ENCODE measurements at places on chromosomes 5 and 9. TPM values are rescaled to one million over a fixed set of nuclear protein-coding genes. Genes with fewer than 3 reads are reported as not detected.
A peak's percentile ranks its signal among the peaks of the same experiment; 100 is the strongest.

Gene TAF11L10
- total RNA-seq, result not detected

Gene OR1J2
- total RNA-seq, result not detected

Gene DDX4
- total RNA-seq, result not detected

Gene CCIN
- total RNA-seq, result not detected

Gene SPINK13
- not detected for total RNA-seq

Gene OR1L4
- not detected for total RNA-seq

Gene CXCL14
- total RNA-seq, result not detected

Gene SPAAR
- not detected for total RNA-seq

Gene CCDC171
- 1.2 TPM for total RNA-seq

Gene GRM6
- not detected for total RNA-seq

Gene PCDHB10
- 2.2 TPM for total RNA-seq

Gene HTR4
- total RNA-seq, result not detected

Gene CTNNAL1
- 87.0 TPM for total RNA-seq

DNA sequence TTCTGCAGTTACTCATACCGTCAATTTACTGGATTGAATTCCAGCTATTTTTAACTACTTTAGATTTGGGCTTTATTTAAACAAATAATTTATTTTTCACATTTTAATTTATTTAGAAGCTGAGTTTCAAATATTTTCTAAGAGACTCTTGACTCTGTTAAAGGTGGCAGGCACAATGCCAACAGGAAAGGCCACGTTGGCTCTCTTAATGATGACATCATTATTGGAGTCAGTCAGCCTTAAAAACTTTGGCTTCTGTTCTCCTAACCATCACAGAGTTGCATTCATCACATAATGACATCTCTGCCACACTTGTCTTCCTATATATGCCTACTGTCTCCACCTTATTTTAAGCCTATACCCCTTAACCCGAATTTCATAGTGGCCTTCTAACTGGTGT lies 172.3 kb upstream of the PLPPR1 start:
- DNase-seq, result no peak

- DNase-seq, result no peak
These were observed 248.4 kb upstream of the IRX2 start for GRCh38 chr5:2999926-3000325.

DNA sequence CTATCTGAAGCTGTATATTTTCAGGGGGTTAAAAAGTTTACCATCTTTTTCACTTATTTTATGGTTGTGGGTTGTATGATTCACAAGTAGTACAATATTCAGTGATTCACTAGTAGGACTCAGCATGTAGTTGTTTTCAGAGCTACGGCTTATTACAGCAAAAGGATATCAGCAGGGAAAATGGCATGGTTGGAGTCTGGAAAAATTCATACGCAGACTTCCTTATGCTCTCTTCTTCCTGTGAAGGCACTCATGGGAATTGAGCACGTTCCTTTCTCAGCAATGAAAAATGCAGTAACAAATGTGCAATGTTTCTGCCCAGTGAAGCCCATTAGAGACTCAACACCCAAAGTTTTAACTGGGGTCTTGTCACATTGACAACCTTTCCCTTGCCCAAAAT lies 250.5 kb downstream of the KCNN2 start:
- no peak for DNase-seq

- DNase-seq, result peak; percentile 84
These were observed 129.0 kb downstream of the SNX18 start for GRCh38 chr5:54646356-54647101.

DNA sequence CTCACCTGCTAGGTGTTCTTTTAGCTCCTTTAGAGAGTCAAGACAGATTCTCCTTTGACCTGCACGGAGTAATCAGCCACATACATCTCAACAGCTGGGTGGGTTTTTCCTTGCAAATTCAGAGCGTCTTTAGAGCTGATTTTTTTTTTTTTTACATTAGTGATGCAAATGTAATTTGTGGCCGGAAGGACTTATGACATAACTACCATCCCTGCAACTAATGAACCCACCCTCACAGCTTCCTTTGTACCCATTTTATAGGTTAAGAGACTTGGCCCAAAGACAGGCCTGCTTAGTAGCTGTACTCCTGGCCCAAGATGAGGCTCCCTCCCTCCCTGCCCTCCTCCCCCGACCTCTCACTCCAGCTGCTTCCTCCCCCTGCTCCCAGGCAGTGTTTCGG lies 69.9 kb upstream of the NIPAL4 start:
- DNase-seq, result no peak

- DNase-seq, result no peak
These were observed 843.7 kb upstream of the WWC1 start for GRCh38 chr5:167447466-167448375.

DNA sequence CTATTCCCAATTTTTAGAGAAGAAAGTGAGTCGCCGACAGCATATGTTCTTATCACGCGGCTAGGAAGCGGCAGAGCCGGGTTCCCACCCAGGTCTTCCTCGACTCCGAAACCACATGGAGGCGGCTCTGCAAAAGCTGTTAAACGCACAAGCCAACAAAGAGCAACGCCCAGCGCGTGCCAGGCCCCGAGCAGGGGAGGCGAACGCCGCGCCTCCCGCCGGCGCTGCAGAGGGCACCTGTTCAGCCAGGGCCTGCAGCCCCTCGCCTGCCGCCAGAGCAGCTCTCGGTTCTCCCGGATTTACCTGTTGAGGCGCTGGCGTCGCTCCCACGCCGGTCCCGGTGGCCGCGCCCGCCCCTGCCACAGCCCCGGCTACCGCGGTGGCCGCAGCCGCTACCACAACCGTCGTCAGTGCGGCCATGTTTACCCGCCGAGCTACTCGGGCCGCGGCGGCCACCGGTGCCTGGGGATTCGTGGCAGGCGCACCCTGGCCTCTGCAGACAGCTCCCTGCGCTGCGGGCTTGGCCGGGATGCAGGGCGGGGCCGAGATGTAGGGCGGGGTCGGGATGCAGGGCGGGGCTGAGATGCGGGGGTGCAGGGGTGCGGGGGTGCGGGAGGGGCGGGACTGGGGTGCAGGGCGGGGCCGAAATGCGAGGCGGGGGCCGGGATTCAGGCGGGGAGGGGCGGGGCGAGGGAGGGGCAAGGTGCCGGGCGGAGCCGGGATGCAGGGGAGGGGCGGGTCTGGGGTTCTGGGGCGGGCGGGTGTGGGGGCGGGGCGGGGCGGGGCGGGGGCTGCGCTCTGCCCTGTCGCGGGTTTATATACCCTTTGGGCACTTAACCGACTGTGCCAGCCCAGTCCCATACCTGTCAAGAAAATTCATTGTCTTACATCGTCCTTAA lies at the start of gene CCDC112:
TSS of gene CCDC112 (minus strand) at position 531 of the 899 bp plus-strand sequence. CDS start at position 420, 111 bp downstream.
- DNase-seq, result peak; percentile 91

DNA sequence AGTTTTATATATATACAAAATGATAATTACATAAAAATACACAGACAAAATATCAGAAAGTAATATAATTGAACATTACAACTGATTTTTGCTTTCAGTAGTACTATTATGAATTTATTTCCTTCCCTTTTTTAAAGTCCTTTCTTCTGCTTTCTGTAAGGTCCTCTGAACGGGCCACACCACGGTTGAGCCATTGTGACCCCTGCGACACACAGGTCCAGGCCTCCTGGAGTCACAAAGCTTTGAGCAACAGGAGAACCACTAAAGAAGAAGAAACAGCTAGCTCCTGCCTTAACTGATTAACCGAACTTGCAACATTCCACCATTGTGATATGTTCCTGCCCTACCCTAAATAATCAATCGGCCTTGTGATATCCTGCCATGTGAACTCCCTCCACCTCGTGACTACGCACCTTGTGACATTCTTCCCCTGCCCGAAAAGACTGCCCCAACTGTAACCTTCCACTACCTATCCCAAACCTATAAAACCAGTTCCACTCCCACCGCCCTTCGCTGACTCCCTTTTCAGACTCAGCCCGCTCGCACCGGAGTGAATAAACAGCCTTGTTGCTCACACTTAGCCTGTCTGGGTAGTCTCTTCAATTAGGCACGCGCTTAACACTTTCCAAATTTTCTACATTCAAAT lies 375.0 kb upstream of the RFX3 start:
- no peak for DNase-seq

DNA sequence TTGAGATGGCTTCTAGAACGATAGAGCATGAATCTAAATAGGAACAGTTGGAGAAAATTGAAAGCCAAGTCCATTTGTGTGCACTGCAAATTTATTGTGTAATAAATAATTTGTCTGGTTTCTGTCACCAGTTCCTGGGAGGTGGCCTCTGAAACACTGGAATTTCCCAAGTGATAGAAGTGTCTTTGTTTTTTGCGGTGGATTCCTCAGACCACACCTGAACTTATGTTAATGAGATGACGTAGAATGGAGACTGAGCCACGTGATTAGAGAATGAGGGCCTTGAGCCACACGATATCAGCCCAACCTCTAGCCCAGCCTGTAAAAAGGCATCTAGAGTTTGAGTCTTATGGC lies 105.1 kb downstream of the MSX2 start:
- DNase-seq, result no peak

- no peak for DNase-seq
These were observed 306.8 kb downstream of the SEMA5A start for GRCh38 chr5:9239071-9239470.

DNA sequence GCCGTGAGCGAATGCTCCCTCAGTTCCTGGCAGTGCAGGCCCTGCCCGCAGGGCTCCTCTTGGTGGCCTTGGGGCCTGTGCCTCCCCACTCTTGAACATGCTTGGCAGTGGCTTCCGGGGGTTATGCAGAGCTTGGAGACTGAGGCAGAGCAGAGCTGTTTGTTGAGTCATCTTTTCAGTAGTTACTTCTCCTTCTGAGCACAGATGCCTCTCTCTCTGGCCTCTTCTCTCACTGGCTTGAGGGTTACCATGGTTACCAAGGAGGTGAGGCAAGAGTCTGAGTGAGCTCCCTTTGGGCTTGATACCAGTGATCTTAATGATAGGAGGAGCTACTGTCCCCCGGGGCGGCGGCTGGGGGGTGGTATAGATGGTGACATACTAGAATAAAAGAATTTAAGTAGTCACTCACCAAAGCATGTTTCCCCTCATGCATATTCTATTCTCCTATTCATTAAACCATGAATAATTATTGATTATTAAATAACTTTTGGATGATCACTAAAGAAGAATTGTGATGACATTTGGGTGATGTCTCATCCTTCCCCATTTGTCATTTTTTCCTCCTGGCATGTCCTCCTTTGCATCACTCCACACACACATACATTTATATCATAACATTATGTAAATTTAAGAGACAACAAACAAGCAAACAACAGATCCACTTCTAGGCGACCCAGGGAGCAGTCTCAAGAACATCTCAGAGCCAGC lies 111.1 kb downstream of the ARHGAP26 start:
- DNase-seq, result no peak

- no peak for DNase-seq
These were observed 111.1 kb downstream of the SGCD start for GRCh38 chr5:156438076-156438475.

- no peak for DNase-seq
These were observed 20.3 kb downstream of the CTSL start for GRCh38 chr9:87746186-87746585.

DNA sequence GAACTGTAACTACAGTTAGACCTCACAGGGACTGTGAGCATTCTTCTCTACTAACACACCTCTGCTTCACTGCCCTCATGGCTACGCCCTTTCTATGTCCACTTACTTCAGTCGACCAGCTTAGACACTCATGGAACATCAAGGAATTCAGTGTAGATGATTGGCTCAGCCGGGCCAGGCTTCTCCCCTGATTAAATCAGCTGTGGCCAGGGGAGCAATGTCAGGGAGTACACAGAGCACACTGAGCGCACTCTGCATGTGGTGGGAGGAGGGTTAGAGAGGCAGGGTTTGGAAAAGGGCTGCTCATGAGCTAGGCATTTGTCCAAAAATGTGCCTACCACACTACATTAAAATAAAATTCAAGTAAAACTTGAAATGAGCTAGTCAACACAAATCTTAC lies 400.5 kb downstream of the ARRDC3 start:
- DNase-seq, result no peak

GRCh38 chr9:86868616-86869015 lies 78.7 kb downstream of the GAS1 start:
- DNase-seq, result no peak

- no peak for DNase-seq
These were observed 165.5 kb downstream of the CACNA1B start for GRCh38 chr9:138043061-138043410.

DNA sequence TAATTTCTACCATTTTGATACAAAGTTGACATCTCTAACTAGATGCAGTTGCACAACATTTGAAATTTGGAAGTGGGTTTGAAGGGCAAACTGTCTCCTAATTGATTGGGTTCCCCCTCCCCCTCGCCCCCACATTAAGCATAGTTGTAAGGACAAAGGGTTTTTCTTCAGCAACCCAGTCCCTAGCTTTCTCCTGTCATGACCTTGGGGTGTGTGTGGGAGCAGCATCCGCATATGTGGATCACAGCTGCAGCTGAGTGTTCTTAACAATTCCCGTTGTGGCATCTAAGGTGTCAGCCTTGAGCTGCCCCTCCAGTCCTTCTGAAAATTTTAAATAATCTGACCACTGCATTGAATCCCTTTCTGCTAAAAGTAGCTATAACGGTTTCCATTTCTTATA lies 141.3 kb upstream of the CDH10 start:
- no peak for DNase-seq

DNA sequence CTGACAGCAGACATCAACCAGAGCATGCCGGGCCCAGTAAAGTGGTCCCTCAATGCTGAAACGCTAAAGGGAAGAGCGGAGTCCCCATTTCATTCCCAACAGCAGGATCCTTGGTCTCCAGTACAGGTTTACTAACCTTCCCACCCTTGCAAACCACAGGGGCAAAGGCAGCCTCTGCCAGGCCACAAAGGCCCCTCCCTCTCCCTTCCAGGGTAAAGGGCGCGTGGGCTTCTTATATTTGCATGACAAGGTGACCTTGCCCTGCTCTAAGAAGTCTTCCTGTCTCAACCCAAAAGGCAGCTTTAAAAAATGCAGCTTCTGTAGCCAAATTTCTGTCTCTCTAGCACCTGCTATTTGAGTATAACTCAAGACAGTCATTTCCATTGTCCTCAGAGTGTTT lies 131.5 kb upstream of the PTCH1 start:
- no peak for DNase-seq

GRCh38 chr5:168132241-168132641 lies 159.2 kb upstream of the WWC1 start:
- no peak for DNase-seq

DNA sequence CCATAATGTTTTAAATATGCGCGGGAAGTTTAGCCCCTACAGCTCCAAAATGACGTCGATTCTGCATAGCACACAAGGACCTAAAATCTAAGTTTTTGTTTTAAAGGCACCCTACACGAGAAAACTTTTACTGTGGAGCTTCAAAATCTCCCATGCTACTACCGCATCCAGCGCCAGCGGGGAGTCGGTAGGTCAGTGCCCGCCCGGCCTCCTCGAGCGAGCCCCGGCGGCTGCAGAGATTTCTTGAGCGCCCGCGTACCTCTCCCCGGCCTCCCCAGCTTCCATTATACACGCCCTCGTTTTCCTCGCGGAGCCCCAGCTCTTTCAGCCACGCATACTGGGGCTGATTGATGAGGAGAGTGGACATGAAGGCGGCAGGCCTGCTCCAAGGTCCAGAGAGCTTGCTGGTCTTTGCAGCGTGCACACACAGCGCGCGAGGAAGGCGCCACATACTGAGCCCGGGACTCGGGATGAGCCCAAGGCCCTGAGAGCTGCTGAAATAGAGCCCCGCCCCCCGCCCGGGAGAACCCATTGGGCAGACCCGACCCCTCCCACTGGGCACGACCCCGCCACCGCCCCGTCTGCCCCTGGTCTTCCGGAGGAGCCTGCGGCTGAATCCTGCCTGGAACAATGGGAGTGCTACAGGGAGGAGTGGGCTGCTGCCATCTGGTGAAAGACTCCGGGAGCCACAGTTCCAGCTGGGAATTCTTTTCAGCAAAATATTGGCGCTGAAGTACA lies at the start of gene ALDH7A1:
TSS of gene ALDH7A1 (minus strand) at position 472 of the 738 bp plus-strand sequence. CDS start at position 451, 21 bp downstream.
- peak; percentile 98 for DNase-seq

GRCh38 chr9:72734631-72735030 lies 213.2 kb downstream of the TMC1 start:
- no peak for DNase-seq

GRCh38 chr5:77167063-77167462 lies 43.4 kb upstream of the PDE8B start:
- no peak for DNase-seq
